GM19239 (cell line): ENCODE measurements at places on chromosomes 2 and 18.

- no peak for DNase-seq
Measured at GRCh38 chr2:33029459-33029858, 82.7 kb downstream of the LTBP1 start.

GRCh38 chr2:163592954-163593622, 142.7 kb downstream of the FIGN start:
- DNase-seq: no peak

DNA sequence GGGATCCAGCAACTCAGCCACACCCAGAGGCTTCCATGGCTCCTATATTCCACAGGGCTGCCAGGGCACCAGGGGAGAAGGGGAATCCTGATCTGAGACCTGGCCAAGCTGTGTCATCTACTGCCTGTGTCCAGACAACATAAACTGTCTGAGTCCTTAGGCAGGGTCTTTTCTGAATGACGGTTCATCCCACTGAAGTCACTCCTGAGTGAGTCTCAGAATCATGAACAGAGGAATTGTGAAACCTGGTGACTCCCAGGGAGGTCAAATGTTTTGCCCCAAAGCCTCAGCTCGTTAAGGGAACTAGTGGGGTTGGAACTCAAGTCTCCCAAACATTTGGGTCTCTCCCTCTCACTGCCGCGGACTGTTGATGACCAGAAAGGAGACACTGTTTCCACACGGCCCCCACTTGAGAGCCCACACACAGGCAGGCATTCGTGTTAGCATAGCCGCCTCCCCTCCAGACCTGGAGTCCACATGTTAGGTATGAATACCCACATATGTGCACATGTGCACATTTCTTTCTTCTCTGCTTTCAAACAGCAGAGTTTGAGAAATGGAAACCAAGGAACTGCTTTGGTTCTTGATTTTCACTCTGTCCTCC, 125.0 kb upstream of the MSH6 start:
- DNase-seq: no peak

DNA sequence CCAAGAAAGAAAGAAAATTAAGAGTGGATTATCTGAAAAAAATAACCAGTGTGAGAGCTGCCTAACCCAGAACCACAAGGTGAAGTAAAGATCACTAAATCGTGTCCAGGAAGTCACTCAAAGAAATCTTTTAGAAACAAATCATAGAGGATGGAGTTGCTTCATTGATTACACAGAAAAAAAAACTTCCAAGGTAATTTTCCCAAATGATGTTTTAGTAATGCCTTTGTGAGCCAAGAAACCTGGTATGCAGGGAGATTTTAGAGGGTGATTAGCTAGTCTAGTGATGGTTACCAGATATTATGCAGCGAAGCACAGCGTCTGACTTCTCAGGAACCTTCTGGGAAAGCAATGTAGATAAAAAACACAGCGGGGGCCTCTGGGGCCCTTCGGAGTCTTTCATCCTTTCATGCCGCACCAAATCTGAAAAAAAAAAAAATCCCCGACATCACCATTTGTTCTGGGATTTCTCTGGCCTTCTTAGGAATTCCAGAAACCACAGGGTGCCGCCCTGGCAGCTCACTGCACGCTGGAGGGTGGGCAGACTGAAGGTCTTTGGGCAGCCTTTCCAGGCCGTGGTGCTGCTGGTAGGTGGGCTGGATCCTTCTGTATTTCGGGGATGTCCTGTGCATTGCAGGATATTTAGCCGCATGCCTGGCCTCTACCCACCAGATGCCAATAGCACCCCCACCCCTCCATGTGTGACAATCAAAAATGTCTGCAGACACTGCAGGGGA, 17.3 kb downstream of the ALPK2 start:
- no peak for DNase-seq

DNA sequence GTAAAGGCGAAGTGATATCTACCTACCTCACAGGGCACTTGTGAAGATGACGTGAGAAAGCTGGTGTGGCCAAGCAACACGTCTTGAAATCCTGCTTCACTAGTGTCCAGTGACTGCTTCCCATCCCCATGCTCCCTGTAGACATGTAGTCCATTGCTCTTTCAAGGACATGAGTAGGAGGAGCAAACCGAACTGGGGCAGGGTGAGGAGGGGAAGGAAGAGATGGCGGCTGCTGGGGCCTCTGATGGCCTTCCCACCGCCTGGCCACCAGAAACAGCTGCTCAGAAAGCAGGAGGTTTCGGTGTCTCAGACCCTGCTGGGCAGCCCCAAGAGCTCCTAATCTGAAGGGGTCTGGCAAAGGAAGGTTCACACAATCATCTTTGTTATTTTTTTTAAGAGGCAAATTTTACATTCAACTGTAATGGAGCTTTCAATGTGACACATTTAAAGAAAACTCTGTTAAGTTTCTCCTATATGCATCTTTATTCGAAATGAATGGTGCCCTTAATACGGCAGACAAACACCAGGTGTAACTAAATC, 14.7 kb downstream of the CPLX4 start:
- DNase-seq: no peak

DNA sequence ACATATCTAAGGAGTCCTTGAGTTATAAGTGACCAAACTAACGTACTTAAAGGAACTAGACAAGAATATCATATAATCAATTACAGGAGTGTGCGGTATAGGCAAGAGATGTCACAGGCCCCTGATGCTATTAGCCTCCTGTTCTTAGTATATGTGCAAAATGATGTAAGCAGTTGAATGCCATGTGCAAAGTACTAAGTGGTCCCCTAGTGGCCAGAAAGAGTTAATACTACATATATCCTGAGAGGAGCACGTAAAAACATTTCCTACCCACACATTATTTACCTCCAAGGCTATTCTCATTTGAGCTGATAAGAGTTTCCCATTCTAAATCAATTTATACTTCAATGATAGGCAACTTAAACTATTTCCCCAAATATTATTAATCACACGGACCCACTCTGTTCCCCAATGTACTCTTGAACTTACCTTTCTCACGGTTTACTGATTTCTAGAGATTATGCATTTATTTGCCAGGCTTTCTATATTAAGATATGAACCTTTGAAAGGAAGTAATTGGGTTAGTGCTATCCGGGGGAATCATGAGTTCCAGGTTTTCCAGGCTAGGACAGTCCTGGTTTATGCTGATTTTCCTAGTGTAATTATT, 158.0 kb upstream of the KLHL14 start:
- DNase-seq: peak; percentile 24

DNA sequence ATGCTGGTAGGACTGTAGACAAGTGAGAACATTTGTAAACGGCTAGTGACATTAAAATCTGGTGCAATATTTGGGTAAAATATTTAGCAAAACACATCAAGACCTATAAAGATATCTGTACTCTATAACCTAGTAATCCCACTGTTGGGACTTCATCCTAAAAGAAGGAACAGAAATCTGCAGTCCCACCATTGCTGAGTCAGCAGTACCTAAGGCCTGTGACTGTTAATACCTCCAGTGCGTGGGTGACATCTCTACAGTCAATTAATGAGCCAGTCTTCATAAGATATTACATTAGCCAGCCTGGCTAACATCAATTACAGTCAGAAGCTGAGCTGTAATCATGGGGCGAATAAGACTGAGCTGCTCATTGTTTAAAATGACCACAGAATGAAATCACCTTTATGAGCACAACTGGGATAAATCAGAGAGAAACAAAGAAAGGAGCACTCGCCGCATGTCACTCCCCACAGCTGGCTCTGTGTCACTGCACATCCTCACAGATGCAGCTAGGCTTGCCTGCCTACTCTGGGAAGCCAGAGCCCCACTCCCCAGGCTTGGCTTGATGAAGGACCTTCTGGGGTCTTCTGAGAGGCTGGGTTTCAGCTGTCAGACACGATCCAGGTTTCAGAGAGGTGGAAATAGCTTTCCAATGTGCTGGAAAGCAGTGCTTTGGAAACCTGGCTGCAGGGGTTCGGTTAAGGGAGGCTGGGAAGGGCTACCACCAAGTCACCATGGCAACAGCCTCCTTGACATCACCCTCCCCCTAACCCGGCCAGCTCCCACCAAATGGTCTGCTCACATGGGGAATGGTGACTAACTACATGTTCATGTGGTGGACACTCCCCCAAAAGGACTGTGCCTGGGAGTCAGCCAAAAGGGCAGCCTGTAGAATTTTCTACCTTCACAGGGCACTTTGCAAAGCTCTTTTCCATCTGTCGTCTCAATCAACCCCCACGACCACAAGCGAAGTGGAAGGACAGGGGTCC, 145.0 kb downstream of the ZBTB7C start:
- no peak for DNase-seq

DNA sequence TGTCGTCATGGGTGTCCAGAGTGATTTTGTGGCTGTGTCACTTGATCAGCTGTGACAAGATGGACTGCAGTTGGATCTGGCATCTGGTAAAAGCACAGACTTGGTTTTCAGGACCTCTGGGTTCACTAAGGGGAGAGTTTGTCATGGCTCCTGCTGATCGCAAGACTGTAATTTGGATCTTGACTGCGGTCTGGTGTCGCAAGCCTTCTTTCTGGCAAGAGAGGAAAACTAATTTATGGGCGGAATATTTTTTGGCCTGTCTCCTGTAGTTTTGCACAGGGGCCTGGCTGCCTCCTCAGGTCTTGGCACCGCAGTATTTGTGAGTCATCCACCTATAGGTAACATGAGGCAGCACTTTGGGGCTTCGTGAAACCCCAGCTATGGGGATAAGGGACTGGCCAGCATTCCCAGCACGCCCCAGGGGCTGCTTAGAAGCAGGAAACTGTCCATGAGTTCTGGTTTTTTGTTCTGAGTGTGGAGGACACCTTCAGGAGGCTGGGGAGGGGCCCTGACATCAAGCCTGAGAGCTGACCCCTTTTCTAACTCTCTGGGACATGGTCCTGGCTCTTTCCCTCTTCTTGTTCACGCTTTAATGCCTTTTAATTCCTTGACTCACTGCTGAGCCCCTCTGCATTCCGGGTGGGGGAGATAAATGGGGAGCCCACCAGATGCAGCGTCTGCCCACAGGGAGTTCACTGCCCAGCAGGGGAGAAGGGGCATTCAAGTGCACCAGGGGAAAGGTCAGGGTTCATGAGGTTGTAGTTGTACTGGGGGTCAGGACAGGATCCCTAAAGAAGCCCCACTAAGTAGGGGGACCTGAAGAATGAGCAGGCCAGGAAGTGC, 12.2 kb downstream of the SH3BP4 start:
- no peak for DNase-seq

- DNase-seq: no peak
Measured at GRCh38 chr18:27185025-27185763, at the start of gene CHST9. Gene CHST9, minus strand, starts transcription at chr18:27185308. Its CDS starts 42,499 bp downstream, at chr18:27142809.
